Right kidney (tissue), 9 donors: ENCODE measurements at places on chromosomes 16 and 17.

DNA sequence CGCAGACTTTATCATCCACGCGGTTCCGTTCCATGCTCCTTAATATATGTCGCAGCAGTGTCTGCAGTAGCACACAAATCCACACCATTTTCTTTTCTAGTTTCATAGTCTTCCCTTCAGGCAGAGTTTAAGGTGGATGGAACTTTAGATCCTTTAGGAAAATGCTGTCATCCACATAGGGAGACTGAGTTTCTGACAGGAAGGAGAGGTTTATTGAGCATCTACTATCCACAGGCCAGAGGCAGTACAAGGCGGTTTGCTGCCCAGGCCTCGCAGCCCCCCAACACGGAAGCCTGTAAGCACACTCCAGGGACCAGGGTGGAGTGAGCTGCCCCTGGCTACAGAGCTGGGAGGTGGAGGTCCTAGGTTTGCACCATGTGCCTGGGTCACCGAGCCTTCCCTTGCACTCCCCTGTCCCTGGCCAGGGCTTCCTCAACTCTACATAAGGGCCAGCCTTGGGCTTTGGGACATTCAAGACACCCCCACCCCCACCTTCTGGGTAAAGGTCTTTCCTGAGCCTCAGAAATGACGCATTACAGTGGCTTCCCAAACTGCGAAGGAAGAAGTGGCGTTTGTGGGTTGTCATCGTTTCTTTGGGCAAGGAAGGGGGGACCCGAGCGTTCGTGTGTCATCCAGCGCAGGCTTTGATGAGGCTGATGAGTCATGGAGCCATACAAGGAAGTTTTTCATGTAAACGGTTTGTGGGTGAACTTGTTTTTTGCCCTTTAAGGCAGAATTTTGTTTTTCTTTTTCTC lies 146.5 kb upstream of the PLCG2 start:
- DNase-seq = no peak

GRCh38 chr16:14955546-14956231 lies 18.4 kb downstream of the NPIPA1 start:
- DNase-seq = no peak

- no peak for DNase-seq
Measured at GRCh38 chr17:44908761-44909326, 6.5 kb downstream of the GFAP start.

GRCh38 chr16:2487903-2488531 lies 13.1 kb downstream of the TBC1D24 start:
- DNase-seq = peak; percentile 48

- no peak for DNase-seq
Measured at GRCh38 chr17:30957741-30958140, 13.1 kb upstream of the RNF135 start.

- DNase-seq = no peak
Measured at GRCh38 chr17:44847586-44847985, at the start of gene HIGD1B. Gene HIGD1B, plus strand, starts transcription at chr17:44847883. Its CDS starts 270 bp downstream, at chr17:44848153.

DNA sequence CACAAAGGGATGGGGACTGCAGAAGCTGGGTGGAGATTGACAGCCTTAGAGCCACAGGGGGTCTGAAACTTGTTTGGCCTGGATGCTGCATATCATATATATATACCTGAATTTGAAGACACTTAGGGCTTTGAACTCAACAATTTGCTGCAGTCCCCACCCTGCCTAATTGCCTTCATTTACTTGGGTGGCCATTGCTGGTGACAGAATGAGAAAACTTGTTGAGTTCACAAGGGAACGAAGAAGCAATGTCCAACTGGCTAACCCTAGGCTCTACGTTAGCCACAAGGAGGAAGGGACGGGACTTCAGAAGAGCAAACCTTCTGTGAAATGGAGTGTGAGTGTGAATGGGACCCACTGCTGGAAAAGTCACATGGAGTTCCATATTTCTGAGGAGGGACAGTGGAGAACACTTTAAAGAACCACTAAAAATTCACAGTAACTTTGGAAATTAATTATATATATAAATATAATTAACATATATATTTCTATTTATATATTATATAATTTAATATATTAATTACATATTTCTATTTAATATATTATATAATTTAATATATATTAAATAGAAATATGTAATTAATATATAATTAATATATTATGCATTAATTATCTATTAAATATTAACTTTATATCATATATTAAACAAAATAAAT lies 215.3 kb upstream of the SOX9 start:
- DNase-seq = no peak

- DNase-seq = peak; percentile 58
Measured at GRCh38 chr17:4881761-4882555, 17.4 kb upstream of the C17orf107 start.

DNA sequence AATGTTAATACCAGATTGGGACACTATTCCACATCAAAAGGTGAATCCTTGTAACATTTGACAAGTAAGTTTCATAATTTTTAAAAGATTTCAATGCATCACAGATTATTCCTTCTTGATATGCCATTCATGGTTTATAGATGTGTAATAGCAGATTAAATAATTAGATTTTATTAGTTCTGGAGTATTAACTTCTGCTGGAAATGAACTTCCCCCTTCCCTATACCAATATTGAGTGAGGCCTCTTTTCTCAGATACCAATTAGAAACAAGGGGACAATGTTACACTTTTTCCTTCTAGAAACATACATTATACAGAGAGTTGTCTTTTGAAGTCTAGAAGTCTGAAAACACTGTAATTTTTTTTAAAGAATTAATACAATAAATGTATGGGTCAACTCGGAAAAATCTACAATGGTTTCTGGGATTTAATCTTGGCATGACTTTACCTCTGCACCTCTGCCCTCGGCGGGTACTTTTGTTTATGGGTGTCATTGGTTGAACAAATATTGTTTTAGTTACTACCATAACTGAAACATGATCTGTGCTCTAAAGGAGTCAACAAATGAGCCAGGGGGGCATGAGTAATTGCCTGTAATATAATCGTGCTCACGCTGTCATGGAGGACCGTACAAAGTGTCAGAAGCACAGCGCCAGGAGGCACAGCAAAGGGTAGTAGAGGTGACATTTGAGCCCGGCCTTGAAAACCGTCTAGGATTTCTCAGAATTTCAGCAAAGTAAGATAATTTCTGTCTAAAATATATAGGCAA lies 8.2 kb downstream of the LRRC37B start:
- peak; percentile 18 for DNase-seq

GRCh38 chr17:53844491-53845107 lies 21.9 kb downstream of the KIF2B start:
- DNase-seq = no peak

GRCh38 chr17:59963738-59964481 lies 630 bp downstream of the RNFT1 start:
- DNase-seq = no peak

- DNase-seq = no peak
Measured at GRCh38 chr16:27049117-27049516, 17.6 kb upstream of the C16orf82 start.

DNA sequence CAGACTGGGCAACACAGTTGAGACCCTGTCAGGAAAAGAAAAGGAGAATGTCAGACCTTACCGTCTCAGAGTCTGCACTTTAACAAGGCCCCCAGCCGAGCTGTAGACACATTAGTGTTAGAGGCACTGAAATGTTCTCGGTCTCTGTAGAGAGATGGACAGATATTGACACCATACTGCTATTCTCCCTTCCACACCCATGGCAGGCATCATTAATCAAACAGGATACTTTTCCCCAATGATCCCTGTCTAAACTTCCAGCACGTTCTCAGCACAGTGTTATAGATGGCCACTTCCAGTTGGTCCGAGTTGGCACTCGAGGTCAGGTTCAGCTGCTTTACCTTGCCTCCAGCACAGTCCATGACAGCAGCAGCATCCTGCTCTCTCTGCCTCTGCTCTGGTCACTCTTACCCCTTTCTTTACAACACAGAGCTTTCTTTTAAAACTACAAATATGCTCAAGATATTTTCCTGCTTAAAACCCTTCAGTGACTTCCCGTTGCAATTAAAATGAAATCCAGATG lies 251.6 kb downstream of the SNX29 start:
- DNase-seq = no peak

DNA sequence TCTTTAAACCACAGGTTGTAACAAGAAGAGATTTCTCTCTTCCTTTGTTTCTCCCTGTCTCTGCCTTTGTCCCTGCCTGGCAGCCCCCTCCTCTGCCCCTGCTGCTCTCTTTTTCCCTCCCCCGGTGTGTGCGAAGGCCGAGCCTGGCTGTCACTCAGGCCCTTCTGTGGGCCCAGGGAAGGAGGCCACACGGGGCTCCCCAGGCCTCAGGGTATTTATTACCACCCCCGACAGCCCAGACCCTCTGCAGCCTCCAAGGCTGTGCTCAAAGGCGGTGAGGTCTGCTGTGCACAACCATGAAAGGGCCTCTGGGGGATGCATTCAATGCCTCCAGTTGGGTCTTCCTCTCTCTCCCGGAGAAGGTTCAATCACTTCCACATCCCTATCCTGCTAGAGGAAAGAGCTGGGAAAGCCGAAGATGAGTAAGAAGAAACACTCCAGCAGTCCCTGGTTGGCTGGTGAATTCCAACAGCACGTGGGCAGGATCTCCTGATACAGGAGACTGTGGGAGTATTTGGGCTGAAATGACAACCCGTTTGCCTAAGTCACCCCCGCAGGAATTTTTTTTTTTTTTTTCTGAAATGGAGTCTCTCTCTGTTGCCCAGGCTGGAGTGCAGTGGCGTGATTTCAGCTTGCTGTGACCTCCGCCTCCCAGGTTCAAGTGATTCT lies 34.2 kb downstream of the ZNF423 start:
- no peak for DNase-seq

- no peak for DNase-seq
Measured at GRCh38 chr17:1776857-1777256, 15.0 kb downstream of the SERPINF1 start.

DNA sequence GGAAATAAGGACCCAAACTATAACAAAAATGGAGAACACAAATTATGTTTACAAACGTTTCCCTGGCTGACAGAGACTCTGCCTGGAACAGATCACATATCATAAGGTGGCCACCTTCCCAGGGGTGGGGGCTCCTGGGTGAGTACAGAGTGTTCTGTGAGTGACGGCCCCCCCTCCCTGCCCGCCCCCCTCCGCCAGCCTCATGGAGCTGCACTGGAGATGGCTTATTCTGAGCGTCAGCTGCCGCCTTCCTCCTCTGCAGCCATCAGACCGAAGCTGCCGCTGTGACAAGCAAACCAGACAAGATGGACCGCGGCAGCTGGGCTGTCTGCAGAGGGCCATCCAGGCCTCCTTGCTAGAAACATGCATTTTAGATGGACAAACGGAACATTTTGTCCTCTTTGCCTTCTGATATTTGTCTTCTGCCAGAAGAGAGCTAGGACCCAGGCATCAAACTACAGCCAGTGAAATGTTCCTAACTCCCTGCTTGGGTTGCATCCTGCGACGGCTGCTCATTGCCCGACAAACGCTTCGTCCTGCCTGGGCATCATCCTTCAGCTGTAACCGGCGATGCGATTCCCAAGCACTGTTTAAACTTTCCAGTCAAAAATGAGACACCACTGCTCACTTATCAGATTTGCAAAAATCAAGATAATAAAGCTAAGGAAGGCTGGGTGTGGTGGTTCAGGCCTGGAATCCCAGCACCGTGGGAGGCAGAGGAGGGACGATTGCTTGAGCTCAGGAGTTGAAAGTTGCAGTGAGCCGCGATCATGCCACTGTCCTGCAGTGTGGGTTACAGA lies 15.3 kb upstream of the RPTOR start:
- DNase-seq = no peak

GRCh38 chr17:43940630-43941029 lies 1.6 kb downstream of the PPY start:
- peak; percentile 62 for DNase-seq

- DNase-seq = no peak
Measured at GRCh38 chr17:49908782-49909714, 59.9 kb upstream of the DLX4 start.

DNA sequence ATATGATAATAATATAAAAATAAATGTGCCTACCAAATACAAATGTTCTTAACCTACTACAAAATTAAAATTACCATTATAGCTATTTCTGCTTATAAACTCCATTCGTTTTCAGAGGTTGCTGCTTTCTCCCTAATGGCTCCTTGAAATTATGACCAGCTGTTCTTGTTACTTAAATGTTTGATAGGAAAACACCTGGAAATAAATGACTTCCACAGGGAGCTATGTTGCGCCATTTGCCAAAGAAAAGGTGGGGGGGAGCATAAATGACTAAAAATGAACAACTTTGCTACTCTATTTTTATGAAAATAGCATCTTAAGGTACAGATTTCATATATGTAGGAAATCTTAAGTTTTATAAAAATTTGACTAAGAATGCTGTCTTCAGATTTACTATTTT lies 157.5 kb upstream of the MON1B start:
- no peak for DNase-seq

GRCh38 chr17:37134050-37134449 lies 185.3 kb downstream of the AATF start:
- no peak for DNase-seq

GRCh38 chr16:11914210-11915113 lies 1.3 kb downstream of the GSPT1 start:
- DNase-seq = peak; percentile 56

DNA sequence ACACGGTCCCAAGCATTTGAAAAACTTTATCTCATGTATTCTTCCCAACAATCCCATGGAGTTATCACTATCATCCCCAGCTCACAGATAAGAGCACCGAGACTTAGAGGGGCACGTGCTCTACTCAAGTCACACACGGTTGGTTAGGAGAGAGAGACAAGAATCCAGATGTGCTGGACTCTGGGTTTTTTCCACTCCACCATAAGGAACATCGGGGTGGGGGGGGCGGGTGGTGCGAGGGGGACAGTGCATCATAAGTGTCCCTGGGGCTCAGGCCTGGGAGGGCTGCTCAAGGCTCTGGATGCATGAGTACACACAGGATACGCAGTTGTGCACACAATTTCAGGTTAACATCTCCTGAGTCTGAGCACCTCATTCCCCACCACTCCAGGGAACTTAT lies 7.4 kb downstream of the CDC42EP4 start:
- no peak for DNase-seq

- DNase-seq = no peak
Measured at GRCh38 chr17:81008140-81008539, 16.5 kb downstream of the CHMP6 start.

GRCh38 chr17:50884439-50885311 lies 18.5 kb upstream of the TOB1 start:
- no peak for DNase-seq

GRCh38 chr16:69859105-69859989 lies 91.8 kb upstream of the CLEC18A start:
- no peak for DNase-seq

- DNase-seq = peak; percentile 75
Measured at GRCh38 chr17:2854143-2855055, 58.2 kb downstream of the RAP1GAP2 start.

DNA sequence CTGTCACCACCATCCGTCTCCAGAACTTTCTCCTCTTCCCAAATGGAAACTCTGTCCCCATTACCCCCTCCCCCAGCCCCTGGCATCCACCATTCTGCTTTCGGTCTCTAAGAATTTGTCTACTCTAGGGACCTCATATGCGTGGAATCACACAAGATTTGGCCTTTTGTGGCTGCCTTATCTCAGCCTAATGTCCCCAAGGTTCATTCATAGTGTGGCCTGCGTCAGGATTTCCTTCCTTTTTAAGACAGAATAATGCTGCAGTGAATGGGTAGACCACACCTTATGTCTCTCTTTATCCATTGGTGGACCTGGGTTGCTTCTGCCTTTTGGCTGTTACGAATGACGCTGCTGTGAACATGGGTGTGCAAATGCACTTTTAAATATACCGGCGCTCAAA lies 139.7 kb upstream of the PLCG2 start:
- no peak for DNase-seq

- DNase-seq = no peak
Measured at GRCh38 chr17:61335105-61335844, 64.4 kb upstream of the TBX2 start.
